ENCODE measurements at places on chromosomes 3 and 15. TPM values are rescaled to one million over a fixed set of nuclear protein-coding genes. Genes with fewer than 3 reads are reported as not detected.

SLC30A4 gene
- total RNA-seq: 11.5 TPM

CCDC33 gene
- not detected for total RNA-seq

TICRR gene
- 3.7 TPM for total RNA-seq

CCDC39 gene
- not detected for total RNA-seq

GPR62 gene
- total RNA-seq: not detected

Measured in regular cardiac myocyte (primary cell).